CD4-positive, alpha-beta memory T cell (primary cell): ENCODE measurements at places on chromosomes 12 and 14. TPM values are rescaled to one million over a fixed set of nuclear protein-coding genes. Genes with fewer than 3 reads are reported as not detected.

DNA sequence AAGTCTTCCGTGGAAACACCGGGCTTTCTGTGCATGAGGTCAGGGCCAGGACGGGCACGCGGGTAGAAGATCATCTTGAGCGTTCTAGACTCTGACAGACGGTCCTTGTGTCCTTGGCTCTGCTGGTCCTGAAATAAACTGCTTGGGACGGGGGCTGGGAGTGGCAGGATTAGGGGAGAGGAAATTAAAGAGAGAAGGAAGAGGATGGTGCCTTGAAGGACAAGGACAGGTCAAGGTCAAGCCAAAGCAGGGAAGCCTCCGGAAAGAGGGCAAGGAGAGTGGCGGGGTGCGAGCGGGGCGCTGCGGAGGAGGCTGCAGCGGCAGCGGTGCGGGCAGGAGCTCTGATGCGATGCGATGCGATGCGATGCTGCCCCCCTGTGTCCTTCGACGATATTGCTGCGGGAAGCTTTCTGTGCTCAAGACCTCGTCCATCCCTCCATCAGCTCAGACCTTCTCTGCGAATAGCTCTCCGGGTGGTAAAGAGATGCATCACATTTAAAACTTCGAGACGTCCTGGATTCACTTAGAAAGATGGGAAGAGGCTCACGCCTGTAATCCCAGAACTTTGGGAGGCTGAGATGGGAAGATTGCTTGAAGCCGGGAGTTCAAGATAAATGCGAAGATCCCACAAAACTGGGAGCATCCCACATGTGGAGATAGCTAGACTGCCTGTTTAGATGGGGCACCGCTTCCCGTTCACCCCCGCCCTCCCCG lies 110.1 kb upstream of the TMEM132D start:
- DNase-seq = no peak

- no peak for DNase-seq
Observed at GRCh38 chr12:3133405-3133783, 56.2 kb downstream of the TSPAN9 start.

DNA sequence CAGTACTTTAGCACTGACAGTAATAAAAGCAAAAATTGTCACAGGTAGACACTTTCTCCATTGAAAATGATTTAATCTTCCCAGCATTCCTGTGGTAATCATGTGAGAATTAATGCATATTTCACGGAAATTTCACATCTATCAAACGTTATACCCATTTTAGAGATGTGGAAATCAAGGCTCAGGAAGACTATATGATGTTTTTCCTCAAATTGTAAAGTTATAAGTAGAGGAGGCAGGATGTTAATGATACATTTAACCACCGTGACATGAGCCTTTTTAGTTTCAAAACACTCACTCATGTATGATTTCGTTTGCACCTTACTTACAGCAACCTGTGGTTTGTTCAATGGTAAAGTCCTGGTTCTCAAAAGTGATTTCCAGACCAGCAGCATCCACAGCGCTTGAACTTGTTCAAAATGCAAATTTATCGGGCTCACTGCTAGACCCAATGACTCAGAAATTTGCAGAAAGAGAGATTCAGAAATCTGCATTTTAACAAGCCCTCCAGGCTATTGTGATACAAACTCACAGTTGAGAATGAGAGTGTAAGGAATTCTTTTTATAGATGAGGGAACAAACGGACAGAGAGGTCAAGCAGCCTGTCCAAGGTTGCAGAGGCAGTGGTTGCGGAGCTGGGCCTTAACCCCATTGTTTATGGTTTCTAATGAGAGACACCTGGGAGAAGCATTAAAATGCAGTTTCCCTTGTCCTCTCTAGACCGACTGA lies 654.8 kb upstream of the TBX3 start:
- DNase-seq = no peak

DNA sequence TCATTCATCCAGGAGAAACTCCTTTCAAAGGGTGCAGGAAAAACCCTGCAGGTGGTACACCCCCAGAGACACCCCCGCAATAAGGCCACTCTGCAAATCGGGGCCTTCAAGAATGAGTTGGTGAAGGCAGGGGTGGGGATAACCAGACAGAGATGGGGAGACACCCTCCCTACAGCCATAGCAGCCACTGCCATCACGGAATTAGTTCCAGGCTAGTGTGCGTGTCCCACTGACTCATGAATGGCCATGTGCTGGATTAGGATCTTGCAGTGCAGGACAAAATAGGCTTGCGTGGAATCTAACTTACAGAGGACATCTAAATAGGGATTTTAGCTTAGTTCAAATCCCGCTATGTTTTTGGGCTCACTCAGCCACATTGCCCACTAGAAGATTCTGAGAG lies 37.8 kb downstream of the SPRING1 start:
- DNase-seq = no peak

The EGLN3 gene
- total RNA-seq = 4.9 TPM

DNA sequence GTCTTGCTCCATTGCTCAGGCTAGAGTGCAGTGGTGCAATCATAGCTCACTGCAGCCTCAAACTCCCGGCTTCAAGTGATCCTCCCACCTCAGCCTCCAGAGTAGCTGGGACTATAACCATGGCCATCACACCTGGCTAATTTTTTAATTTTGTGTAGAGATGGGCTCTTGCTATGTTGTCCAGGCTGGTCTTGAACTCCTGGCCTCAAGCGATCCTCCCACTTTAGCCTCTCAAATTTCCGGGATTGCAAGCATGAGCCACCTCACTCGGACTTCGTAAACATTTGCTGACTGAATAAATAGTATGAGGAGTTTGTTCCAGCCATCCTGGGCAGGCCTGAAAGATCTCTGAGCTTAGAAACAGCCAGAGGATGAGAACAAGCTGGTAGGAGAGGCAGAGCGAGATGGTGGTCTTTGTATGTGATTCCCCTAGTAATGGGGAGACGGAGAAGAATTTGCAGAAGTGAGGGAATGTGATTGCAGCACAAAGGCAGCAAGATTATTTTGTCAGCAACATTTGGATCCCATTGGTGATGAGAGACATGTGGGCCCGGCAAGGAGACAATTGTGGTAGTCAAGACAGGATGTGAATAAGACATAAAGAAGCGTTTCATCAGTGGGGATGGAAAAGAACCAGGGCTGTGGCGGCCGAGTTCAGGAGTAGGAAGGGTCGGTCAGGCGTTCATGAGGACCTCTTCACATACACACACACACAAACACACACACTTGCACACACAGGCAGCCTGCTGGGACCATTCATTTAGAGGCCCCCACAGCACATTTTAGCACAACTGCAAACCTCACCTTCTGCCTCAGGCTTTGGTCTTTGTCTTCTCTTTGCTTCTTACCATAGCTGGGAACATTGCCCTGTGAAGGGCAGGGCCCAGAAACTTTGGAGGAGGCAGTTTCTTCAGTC lies 155.5 kb downstream of the ZFP36L1 start:
- no peak for DNase-seq

DNA sequence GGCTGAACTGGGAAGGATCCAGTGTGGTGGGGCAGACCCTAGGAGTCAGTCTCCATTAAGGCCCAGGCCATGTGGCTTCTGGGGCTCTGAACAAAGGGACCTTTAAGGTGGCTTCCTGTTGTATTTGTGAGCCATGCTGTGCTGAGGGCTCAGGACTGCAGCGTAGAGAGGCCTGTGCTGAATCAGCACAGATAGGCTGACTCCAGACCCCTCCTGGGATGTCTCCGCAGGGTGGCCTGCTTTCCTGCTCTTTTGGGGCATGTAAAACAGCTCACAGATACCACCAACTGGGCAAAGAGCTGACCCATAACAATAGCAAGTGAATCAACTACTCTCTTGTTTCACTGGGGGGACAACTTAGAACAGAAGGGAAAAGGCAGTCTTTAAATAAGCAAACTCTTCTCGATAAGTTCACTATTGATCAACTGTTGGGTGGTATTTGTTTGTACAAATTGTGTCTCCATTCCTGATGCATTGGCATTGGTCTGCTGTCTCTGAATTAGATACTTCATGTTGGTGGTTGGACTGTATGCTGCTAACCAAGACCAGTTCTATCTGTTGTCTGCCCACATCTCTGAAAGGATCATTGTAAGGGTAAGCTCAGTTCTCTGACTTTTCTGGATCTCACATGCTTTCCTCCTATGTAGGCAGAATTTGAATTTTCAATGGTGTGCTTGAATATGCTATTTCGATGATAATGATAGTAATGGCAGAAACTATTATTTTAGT lies 71.8 kb downstream of the MYRFL start:
- no peak for DNase-seq

GRCh38 chr12:107554941-107555340 lies 130.7 kb upstream of the PWP1 start:
- no peak for DNase-seq

The CCDC175 gene
- total RNA-seq = not detected

DNA sequence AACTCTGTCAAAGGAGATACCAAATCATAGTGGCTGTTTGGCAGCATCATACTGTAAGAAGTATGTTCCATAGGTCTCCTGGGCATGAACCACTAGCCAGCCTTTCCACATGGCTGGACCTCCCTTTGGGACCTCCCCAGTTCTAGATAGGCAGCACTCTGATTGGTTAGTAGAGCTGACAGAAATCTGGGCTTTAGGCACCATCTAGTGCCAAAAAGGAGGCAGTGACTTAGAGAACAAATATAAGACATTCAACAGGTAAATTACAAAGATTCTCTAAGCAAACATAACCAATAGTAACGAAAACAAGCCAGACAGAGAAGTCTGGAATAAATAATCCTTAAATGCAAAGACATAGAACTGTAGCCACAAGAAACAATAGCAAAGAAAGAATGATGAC lies 148.0 kb upstream of the PDE3A start:
- DNase-seq = no peak

DNA sequence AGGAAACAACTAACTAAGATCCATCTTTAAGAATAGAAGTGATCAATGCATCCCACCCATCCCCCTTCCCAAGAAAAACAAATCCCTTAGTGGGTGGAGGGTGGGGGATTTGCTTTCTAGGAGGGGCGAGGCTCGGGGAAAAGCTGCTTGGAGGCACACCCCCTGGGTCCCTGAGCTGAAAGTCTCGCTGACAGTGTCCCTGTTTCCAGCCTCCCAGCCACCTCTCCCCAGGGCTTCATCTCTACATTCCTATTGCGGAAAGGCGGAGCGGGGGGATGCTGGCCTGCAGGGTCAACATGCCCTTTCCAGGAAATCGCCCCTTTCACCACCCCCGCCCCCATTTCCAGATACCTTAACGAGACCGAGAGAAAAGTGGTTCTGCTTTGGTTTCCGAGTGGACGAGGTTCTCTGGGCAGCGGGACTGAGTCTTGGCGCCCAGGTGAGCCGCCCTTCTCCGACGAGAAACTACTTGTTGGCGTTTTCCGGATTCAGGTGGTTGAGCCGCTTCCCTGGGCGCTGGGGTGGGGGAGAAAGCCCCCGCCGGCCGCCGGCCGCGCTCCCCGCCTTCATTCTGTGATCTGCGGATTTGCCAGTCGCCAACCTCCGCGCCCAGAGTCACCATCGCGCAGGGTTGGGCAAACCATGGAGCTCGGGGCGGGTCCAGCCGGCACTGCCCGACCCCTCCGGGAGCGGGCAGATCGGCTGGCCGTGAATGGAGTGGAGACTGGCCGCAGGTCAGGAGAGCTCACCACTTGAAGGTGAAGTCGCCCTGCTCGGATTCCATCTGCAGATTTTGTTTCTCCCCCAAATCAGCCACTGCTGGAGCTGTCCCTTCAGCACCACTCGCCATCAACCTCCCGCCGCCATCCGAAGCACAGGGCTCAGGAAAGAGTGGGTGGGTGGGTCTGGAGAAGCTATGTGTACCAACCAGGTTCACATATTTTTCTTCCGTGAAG lies 505 bp downstream of the KCNC2 start:
- DNase-seq = peak; percentile 3
